ACHN (cell line): ENCODE measurements at places on chromosomes 1 and 21.

GRCh38 chr21:39097981-39098380, 85.3 kb downstream of the PSMG1 start:
- DNase-seq = no peak

- DNase-seq = peak; percentile 60
Measured at GRCh38 chr1:52296345-52296744, 69.7 kb downstream of the CC2D1B start.

GRCh38 chr1:214300149-214300780, 19.3 kb downstream of the SMYD2 start:
- DNase-seq = no peak

DNA sequence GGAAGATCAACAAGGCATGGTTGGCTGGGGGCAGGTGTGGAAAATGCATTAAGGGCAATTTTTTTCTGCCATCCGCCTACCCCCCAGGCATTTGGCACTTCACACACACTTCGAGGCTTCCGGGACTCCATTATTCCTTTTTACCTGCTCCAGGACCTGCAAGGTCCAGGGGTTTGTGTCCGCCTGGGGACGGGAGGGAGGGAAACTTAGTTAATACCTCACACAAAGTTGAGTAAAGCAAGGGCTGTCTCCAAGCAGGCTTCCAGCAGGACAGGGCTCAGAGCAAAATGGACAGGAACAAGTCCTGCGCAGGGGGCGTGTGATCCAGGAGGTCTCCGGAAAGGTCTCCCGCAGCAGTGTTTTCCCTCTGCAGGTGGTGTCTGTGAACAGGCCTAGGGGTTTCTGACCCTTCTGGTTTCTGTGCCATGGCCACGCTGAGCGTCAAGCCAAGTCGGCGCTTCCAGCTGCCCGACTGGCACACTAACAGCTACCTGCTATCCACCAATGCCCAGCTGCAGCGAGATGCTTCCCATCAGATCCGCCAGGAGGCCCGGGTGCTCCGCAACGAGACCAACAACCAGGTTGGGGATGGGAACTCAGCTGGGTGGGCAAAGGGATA, 712 bp downstream of the TEKT2 start:
- no peak for DNase-seq

GRCh38 chr1:3050603-3051002, 18.4 kb upstream of the PRDM16 start:
- no peak for DNase-seq

DNA sequence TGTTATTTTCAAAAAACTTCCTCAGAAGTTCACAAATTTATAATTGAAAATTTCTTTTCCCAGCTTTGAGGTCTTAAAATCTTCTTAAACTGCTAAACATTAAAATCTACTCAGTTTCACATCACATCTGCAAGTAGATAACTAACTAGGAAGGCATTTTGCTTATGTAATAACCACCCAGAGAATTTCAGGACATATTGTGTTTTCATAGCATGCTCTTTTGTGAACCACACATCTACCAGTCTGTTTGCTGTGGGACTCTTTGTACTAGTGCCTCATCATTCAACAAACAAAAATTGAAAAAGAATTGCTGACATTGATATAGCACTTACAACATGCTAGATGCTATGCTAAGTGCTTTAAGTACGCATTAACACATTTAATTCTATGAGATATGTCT, 31.6 kb upstream of the C1orf146 start:
- DNase-seq = no peak

GRCh38 chr1:47523835-47524215, 86.0 kb downstream of the FOXD2 start:
- no peak for DNase-seq

DNA sequence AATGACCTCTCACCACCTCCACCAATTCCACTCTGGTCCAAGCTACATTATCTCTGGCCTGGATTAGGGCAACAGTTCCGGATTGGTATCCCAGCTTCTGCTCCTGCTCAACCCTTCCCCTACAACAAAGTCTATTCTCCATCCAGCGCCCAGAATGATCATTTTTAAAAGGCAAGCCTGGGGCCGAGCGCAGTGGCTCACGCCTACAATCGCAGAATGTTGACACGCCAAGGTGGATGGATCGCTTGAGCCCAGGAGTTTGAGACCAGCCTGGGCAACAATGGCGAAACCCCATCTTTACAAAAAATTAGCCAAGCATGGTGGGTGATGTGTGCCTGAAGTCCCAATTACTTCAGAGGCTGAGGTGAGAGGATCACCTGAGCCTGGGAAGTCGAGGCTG, 2.2 kb downstream of the LYST start:
- DNase-seq = no peak

DNA sequence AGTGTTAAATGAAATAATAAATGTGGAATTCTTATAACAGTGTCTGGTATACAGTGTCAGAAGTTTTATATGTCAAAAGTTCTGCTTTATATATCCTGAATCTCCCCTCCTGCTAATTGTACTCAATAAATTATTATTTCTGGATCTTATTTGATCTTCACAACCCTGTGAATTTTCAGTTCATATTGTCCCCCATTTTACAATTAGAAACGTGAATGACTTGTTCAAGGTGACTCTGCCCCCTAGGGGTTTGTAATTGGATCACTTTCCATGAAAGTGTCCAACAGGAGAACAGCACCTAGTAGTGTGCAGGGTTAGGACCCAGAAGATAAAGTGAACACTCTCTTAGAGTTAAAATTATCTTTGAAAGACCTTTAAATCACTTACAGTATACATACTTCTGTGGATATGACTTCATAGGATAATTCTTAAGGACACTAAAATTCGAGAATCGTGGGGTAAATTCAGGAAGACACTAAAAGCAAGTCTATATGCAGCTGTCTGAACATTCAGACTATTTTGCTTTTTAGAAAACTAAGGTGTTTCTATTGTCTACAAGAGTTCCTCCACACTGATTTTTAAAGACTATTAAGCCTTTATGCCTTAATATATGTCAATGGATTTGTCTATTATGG, 4.5 kb upstream of the DDR2 start:
- peak; percentile 51 for DNase-seq

DNA sequence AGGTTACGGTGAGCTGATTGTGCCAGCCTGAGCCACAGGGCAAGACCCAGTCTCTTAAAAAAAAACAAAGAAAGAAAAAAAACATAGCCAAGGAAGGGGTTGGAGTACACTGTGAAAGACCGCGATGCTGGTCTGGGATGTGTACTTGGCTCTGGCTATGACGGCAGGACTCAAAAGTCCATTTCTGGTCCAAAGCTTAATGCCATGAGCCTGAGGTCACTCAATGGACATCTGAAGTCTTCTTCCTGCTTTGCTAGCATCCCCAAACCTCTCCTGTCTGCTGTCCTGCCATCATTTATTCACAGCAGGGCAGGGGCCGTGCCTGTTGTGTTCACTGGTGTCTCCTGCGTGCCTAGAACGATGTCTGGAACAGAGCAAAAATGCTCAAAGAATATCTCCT, 1.5 kb upstream of the ARHGEF10L start:
- no peak for DNase-seq

DNA sequence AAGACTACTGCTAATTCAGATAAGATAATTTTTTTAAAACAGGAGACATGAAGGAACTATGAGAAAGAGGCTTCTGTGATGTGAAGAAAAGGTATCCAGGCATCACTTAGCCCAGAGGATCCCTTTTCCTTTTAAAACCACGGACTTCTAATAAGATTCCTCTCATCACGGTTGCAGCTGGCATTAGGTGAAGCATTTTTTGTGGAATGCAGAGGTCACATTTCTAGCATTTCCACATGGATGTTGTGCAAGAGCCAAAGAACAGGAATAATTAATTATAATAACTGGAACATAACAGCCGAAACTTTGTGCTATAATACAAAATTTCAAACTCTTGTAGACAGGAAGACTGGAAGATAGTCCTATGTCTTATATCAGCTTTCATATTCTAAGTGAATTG, 27.6 kb downstream of the CYP2J2 start:
- no peak for DNase-seq

DNA sequence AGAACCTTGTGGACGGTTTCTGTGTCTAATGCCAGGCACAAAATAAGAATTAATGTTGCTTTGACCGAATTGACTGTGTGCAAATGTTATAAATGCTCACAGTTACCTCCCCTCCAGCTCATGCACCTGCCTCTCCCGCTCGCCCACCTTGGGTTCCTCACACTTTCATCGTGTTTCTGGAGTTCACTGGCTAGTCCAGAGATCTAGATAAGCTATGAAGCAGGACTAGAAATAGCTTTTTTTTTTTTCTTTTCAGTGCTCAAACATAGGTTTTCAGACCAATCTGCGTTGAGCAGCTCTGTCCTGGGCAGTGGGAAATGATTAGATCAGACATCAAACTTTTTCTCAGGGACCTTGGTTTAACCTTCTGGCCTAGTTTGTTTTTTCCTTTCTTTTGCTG, 11.1 kb downstream of the TENT5C start:
- no peak for DNase-seq

DNA sequence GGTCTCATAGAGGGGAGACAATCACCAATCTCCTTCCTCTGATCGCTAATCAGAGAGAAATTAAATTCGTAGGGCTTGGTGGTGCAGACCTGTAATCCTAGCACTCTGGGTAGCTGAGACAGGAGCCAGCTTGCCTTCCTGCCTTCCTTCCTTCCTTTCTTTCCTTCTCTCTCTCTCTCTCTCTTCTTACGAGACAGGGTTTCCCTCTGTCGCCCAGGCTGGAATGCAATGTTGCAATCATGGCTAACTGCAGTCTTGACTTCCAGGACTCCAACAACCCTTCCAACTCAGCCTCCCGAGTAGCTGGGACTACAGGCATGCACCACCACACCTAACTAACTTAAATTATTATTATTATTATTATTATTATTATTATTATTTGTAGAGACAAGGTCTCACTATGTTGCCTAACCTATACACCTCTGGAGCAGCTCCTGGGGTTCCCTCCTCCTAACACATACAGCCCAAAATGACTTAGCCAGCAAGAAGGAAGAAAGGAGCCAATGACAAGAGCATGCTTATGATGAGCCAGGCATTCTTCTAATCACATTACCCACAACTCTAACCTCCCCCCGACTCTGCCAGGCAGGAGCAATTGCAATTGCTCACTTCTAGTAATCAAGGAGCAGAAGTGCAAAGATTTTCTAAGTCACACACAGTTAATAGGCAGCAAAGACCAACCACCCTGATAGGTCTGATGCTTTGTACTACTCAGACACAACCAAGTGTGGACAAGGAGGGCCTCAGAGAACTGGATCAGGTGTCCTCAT, 105.4 kb upstream of the F3 start:
- no peak for DNase-seq

GRCh38 chr1:60033066-60033465, 40.5 kb downstream of the C1orf87 start:
- DNase-seq = no peak

GRCh38 chr1:9589719-9590157, 1.0 kb downstream of the TMEM201 start:
- peak; percentile 11 for DNase-seq

DNA sequence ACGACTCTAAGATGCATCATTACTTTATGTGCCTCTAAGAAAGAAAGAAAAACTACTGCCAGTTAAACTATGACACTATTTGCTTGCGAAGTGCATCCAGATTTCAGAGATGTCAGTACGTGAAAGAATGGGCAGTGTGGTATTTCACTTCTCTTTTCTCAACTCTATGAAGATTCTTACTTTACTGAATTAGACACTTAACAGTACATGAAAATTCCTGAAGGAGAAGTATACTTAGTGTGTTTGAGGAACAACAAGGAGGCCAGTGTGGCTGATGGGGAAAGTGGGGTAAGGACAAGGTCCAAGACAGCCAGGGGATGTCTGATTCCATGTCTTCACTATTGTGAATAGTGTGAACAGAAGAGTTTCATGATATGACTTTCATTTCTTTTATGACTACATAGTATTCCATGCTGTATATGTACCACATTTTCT, 53.9 kb upstream of the HSD17B7 start:
- DNase-seq = no peak

DNA sequence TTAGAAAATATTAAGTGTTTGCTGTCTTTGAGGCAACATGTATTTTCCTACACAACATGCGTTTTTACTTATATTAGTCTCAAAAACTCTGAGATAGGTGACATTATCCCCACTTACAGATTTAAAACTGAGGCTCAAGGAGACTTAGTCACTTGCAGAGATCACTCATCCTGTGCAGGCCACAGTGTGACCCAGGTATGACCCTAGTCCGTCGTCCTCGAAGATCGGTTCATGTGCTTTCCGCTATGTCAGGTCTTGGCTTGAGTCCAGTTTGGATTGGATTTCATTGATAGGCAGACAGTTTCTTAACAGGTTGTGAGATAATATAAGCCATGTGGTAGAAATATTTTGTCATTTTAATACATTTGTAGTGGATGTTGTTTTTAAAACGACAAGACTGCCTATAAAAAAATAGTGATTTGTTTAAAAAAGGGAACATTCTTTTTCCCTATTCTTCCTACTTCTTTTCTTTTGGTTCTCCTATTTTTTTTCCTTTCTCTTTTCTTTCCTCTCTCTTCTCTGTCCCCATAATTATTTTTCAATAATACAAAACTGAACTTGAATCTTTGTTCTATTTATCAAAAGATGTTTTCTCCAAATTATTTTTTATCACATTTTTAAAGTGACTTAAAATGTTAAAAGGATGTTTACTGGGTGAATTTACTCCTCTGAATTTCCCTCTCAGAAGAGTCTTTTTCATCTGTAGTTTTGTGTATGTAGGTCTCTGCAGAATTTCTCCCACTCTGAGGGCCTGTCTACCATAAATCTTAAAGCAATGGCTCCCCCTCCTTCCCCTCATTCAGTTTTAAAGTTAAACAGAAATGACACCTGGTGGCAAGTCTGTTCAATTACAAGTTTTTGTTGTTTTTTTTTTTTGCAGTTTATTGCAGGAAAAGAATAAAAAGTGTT, 81.8 kb downstream of the PHTF1 start:
- peak; percentile 45 for DNase-seq

- DNase-seq = no peak
Measured at GRCh38 chr1:150954708-150955107, 19.9 kb downstream of the CERS2 start.

- DNase-seq = no peak
Measured at GRCh38 chr1:111218701-111219556, 8.6 kb upstream of the CHI3L2 start.

GRCh38 chr1:161848676-161849075, 82.6 kb downstream of the ATF6 start:
- DNase-seq = no peak

DNA sequence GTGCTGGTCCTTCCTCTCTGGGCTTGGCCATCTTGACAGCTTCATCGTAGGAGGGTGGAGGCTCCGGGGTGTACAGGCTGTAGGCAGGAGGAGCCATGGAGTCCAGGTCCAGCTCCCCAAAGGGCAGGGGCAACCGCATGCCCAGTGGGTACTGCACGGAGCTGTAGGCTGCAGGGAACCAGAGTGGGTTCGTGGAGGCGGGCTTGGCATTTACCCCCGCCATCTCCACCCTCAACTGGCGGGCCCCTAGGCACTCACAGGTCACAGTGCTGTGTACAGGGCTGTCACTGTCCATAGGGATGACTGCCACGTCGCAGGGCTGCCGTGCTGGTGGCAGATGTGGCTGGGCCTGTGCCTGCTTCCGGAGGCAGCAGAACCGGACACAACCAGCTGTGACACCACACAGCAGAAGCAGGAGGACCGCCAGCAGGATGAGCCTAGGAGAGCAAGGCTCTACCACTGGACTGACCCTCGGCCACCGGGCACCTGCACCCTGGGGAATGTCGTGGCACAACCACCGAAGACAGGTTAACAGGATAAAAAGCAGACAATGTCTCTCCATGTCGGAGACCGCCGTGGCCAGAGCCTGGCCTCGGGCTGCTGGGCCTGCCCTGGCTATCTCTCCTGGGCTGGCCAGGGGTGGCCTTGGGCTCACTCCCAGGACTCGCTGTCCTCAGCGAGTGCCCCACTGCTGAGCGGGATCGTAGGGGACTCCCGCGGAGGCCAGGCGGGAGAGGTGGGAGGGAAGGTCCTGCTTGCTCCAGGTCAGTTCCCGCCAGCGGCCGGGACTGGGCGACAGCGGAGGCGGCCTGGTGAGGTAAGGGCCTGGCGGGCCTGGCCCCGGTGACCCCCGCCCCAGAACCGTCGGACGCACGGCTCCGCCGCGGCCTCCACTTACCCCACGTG, 831 bp downstream of the TMEM52 start:
- DNase-seq = no peak
